Activated T-cell treated with anti-CD3 and anti-CD28 coated beads, Interleukin-2, amount 50 U/mL, for 72 hours (primary cell): ENCODE measurements at places on chromosomes 7 and 10.

- DNase-seq = no peak
Observed at GRCh38 chr7:70612811-70613210, 519.1 kb upstream of the GALNT17 start.

GRCh38 chr10:5349362-5349761, 15.4 kb upstream of the UCN3 start:
- no peak for DNase-seq

DNA sequence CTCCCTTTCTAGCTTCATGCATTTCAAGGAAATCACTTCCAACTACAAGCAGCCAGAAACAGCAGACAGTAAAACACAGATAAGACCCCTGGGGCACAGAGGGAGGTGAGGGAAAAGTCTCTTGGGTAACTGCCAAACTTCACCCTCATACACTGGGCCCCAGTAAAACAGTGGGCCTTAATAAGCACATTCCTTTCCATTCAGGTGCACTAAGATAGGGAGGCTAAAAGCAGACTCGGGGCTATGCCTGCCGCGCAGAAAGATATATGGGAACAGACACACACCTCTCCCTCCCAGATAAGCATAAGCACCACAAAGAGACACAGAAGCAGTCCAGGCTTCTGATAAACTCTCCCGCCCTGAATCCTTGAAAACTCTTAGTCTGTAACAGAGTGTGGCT, 117.0 kb downstream of the TYW1B start:
- DNase-seq = no peak

DNA sequence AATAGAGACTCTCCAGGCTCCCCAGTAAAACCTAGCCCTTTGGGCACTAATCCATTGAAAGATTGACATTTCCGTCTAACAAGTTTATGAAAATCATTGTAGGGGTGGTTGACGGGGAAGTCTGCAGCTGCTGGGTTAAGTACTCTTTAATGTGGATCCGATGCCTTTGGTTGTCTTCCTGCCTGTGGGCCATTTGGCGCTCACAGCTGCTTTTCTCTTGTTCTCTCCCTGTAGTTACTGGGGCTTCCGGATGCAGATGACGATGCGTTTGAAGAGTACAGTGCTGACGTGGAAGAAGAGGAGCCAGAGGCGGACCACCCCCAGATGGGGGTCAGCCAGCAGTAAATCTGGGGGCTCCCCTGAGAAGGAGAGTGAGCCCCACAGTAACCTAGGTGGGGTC, 22.4 kb downstream of the MTURN start:
- DNase-seq = peak; percentile 25

- no peak for DNase-seq
Observed at GRCh38 chr10:88442716-88443115, 140.4 kb downstream of the RNLS start.

DNA sequence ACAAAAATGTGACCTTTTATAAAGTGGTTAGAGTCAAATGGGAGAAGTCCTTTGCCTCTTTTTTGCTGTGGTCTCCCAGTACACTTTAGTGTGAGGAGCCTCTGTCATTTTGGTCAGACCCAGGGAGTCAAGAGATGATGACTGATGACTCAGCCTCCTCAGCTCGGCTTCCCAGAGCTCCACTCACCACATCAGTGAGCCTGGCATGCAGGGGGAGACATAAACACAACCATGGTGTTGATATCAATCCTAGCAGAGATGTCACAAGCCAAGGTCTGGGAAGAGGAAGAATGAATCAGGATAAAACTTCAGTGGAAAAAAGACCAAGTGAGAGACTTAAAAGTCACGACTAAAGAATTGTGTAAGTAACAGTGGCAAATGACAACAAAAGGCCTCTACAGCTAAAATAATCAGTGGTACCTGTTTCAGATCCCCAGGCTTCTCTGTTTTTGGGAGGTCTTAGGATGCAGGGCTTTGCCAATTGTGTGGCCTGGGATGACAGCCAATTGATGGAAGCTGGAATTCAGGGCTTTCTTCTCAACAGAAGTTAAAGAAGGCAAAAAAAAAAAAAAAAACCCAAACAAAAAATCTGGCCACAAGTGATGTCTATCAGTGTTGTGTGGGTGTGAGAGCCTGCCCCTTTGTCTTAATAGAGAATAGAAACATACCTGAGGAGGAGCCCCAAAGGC, 50.2 kb downstream of the TFAM start:
- DNase-seq = peak; percentile 39

DNA sequence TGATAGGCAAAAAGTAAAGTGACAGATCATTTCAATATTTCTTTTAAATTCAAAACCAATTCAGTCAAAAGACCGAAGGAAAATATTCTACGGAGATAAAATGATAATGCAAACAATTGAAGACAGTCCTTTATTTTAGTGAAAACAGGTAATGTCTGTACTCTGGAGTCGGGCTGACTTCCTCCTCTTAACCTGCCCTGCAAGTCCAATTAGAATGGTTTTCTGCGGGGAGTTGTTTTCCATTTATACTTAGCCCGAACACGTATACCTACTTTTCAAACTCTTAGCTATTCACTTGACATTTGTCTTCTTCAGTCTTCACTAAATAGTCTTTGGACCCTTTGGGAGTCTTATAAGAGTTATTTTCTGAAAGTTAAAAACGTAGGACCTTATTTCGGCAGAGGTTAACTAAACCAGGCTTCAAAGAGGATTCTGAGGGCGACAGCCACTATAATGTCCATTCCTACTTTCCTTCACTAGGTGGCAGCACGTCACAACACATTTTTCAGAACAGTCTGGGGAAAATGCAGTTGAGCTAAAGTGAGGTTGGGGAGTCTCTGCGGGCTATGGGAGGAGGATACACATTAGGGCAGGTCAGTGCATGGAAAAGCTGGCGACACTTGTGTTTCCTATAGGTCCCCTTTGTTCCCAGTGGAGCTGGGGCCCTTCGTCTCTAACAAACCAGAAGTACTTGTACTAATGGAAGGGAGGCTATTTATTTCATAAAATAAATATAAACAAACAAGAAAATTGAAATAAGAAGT, 472.0 kb downstream of the KCNMA1 start:
- peak; percentile 34 for DNase-seq

- no peak for DNase-seq
Observed at GRCh38 chr7:2152646-2153045, 80.1 kb downstream of the MAD1L1 start.

- DNase-seq = no peak
Observed at GRCh38 chr10:34589275-34589674, 225.8 kb downstream of the PARD3 start.

DNA sequence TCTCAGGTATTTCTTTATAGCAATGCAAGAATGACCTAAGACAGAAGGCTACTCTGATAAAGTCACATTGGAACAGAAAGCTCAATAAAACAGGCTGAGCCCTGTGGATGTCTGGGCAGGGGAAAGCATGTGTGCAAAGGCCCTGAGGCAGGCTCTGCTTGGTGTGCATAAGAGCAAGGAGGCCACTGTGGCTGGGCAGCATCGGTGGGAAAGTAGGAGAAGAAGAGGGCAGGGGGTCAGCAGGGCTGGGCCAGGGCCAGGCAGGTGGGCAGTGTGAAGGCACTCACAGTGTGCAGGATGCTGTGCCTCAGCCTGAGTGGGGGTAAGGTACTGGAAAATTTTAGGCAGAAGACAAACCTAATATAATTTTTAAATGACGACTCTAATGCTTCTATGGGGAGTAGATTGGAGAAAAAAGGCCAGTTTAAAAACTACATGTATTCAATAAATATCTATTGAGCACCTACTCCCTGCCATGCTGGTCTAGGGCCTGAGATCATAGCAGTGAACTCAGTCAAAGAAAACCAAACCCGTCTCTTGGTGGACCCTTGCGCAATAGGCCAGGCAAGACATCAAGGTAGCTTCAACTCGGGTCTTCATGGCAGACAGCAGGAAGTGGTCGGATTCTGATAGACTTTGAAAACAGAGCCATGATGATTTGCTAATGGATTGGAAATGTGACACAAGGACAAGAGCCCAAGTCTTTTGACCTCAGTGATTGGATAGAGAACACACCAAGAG, 572.3 kb downstream of the TCERG1L start:
- DNase-seq = no peak

GRCh38 chr7:5423306-5423975, at the start of gene TNRC18:
TNRC18 (minus strand) TSS chr7:5423834; CDS start chr7:5421246, 2,588 bp downstream.
- DNase-seq = peak; percentile 40

GRCh38 chr10:97117372-97117771, 68.4 kb downstream of the SLIT1 start:
- DNase-seq = no peak

- DNase-seq = no peak
Observed at GRCh38 chr10:86291616-86292340, 74.8 kb downstream of the GRID1 start.

DNA sequence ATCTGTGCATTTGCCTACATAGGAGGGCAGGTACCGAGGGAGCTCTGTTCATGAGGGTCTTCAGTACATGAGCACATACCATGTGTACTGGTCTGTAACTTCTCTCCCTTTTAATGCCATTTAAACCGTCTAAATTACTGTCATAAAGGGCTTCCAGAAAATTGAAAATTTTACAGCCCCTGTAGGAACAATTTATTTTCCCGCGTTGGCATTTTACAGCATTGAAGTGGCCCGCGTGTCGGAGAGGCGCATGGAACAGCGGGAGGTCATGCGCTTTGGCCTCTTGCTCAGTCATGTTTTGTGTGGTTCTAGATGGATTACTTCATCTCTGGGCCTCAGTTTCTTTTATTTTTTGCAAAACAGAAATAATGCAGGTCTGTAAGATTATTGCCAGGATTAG, 9.8 kb downstream of the WIPI2 start:
- no peak for DNase-seq

DNA sequence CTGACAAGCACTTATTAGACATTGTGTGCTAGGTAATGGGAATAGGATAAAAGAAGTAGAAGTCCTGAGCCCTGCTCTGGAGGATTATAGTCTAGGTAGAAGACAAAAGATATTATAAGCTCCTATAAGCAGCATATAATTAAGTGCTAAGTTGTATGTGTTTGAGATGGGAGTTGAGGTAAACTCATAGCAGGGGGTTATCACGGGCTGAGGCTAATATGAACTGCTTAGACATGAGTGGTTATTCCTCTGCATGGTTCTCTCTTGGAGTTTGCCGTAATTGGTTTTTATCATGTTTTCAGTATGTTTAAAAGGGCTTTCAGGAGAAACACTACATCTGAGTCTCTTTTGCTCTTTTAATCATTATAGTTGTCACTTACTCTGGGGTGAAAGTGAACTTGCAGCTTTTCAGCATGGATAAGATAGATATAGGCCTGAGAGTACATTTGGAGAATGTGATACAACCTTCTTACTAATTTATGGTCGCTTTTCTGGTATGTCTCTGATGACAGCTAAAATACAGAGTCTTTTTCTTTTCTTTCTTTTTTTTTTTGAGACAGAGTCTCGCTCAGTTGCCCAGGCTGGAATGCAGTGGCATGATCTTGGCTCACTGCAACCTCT, 39.0 kb downstream of the SMNDC1 start:
- no peak for DNase-seq

GRCh38 chr7:101278461-101279292, 33.8 kb upstream of the FIS1 start:
- DNase-seq = no peak

DNA sequence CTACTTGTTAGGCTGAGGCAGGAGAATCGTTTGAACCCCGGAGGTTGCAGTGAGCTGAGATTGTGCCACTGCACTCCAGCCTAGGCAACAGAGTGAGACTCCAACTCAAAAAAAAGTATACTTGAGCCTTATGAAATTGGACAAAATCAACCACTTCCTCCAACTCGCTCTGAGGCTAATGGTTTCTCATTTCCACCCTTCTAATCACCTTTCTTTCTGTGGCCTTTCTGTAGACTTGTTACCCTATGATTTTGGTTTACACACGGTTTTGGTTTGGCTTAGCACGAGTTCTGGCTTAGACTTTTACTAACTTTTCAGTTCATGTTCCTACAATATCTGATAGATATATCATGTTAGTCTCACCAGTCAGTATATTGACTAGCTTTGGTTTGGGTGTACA, 152.0 kb downstream of the PHTF2 start:
- DNase-seq = no peak

DNA sequence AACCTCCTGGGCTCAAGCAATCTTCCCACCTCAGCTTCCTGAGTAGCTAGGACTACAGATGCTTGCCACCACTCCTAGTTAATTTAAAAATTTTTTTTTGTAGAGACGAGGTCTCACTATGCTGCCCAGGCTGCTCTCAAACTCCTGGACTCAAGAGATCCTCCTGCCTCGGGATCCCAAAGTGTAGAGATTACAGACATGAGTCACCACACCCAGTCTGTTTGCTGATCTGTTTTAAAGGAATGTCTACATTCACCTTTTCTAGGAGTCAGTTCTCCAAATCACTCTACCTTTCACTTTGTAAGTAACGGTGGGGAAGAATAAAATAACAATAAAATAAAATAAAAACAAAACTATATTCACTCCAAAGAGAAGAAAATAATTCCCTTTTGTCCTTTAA, 86.6 kb upstream of the AGBL3 start:
- DNase-seq = no peak

DNA sequence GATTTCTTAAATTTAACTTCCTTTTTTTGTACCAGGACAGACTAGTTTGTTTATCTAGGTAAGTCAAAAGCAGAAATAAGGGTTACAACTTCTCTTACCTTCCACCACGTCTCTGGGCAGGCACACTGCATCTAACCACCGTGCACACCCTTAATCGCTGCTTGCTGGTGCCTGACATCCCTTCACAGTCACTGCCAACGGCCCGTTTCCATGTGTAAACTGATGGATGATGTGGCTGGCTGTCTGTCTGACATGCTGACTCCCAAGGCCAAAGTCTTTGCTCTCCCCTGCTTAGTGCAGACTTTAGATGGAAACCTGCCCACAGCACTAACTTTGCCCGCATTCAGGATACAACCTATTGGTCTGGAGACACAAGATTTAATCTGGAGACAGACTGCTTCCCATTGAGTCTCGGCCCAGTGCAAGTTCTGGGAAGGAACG, 1.1 kb downstream of the TMEM273 start:
- no peak for DNase-seq

GRCh38 chr7:136976504-136977251, 108.2 kb downstream of the CHRM2 start:
- no peak for DNase-seq

DNA sequence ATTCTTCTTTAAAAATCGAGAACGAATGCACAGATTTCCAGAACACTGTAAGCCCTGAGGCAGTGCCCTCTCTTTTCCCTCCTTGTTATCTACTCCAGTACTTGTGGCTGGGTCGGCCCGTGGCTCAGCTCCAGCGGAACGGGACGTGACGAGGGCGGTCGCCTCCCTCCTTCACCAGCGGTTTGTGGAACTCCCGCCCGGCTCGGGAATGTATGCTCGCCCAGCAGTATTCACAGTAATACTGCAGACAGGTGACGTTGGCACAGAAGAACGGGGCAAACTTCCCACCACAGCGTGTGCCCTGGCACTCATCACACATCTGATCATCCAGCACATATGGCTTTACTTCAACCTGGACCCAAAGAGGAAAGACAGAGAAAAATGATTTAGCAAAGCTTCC, 128.5 kb downstream of the BTAF1 start:
- DNase-seq = no peak

DNA sequence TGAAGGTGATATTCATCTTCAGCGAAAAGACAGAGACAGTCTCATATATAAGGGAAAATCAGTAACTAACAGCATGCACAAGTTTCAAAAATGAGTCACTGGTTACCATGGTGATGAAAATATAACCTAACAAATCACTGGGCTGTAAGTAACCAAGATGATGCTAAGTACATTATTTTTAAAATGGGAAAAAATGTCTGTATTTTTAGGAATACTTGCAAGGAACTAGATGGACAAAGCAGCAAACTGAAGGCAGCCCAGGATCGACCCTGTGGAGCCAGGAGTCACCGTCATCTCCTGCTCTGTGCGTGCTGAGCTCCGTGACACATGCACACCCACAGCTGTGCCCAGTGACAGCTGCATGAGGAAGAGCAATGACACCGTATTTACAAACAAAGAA, 137.3 kb downstream of the ELMO1 start:
- peak; percentile 33 for DNase-seq

- no peak for DNase-seq
Observed at GRCh38 chr7:8211725-8212096, 50.3 kb downstream of the ICA1 start.
